ENCODE measurements at places on chromosomes 7 and 10.
A peak's percentile ranks its signal among the peaks of the same experiment; 100 is the strongest.

DNA sequence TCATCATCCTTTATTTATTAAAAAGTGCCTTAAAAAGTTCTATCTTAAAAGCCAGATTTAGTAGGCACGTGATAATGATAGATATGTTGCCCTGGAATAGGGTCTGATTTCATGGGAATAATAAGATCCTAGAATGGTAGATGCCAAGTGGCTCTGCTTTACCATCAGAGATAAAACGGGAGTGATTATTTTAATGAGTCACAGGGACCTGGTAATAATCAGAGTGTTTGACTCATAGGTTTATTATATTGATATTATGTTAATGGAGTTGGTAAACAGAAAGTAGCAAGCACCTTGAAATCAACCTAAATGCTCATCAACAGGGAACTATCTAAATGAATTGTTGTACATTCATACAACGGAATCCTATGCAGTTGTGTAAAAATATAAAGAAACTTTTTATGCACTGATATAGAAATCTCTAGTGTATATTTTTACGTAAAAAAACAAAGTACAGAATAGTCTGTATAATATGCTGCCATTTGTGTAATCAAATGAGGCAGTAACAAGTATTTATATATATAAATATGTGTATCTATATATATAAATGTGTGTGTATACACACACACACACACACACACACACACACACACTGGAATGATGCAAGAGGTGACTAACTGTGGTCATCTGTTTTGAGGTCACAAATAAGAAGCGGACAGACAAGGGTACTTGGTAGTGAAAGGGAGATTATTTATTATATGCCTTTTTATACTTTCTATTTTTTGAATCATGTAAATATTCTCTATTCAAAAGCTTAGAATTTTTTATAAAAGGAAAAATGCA lies 78.6 kb upstream of the DYNC1I1 start:
- DNase-seq: no peak

DNA sequence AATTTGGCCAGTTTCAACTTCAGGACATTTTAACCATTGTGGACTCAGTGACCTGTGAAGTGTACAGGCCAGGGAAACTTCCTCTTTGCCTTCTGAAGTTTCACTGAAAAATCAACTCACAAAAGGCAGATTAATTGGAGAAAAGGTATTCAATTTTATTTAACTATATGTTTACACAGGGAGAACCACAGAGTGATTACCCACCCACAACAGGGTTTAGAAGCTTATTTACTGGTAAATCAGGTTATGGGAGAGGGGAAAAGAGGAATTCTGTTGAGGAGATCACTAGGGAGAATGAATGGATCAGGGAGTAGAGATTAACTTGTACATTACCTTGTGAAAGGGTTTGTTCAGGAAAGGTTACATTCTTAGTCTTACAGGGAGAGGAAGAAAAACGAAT lies 1.7 kb upstream of the AKR1D1 start:
- DNase-seq: no peak

- DNase-seq: no peak
These were observed 81.4 kb downstream of the SPDYE5 start for GRCh38 chr7:75573477-75574019.

DNA sequence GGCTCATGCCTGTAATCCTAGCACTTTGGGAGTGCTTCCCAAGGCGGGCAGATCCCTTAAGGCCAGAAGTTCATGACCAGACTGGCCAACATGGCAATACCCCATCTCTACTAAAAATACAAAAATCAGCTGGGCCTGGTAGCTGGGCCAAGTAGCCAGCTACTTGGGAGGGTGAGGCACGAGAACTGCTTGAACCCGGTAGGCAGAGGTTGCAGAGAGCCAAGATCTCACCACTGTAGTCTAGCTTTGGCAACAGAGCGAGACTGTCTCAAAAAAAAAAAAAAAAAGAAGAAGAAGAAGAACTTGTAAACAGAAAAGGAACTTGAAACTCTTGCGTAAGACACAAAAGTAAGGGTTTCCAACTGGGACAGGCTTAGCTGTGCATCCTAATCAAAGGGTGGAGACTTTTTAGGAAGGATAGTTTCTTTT lies 5.6 kb upstream of the IFIT2 start:
- peak; percentile 53 for DNase-seq

GRCh38 chr10:70169649-70170364 lies 507 bp downstream of the SAR1A start:
- DNase-seq: no peak
